Kidney capillary endothelial cell (primary cell): ENCODE measurements at places on chromosomes 5 and 9.

GRCh38 chr5:178407646-178408045, 175.0 kb upstream of the PHYKPL start:
- no peak for DNase-seq

DNA sequence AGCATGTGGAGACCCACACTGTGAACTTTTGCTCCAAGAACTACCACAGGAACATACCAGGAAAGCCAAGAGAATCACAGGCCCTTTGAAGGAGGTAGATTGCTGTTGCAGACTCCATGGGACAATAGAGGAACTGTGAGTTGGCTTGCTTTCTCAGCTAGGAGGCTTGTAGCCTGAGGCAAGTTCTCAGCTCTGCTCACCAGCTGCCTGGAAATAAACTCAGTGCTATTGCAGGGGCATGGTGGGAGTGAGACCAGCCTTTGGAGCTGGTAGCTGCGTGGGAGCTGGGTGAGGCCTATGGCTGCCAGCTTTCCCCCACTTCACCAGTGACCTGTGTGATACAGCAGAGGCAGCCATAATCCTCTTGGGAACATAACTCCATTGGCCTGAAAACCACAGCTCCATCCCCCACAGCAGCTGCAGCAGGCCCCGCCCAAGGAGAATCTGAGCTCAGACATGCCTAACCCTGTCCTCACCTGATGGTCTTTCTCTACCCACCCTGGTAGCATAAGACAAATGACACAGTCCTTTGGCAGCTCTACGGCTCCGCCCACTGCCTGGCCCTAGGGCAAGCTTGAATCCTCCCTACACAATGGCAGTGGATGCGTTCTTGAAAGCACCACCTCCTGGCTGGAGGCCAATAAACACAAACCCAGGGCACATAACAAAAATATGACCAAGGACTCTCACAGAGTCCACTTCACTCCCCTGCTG, 389.5 kb downstream of the KIF4B start:
- no peak for DNase-seq

DNA sequence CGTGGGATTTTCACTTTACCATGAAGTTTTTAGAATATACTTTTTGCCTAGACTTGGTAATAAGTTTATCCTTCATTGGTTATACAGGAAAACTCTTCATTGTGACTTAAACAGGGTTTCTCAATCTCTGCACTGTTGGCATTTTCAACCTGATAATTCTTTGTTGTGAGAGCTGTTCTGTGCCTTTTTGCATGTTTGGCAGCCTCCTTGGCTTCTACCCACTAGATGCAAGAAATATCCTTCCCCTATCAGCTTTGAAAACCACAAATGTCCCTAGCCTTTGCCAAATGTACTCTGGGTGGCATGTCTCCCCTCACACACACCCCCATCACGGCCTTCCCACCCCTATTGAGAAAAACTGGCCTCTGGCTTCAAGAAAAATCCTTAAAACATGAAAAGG, 180.9 kb downstream of the ESM1 start:
- no peak for DNase-seq

DNA sequence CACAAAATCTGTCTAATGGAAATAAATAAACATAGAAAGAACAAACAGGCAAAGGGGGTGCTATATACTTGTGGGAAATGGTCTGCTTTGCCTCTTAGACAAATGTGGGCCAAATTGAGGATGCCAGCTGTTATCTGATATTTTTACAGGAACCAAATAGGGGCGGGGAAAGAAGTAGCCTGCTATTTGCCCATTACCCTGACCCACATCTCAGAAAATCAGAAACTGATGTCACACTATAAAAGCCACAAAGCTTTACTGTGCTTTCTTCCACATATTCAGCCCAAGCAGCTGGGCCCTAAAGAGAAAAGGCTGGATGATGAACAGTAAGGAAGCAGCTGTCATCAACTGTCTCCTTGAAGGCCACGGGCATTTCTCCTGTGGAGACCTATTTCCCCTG, 97.3 kb downstream of the ELAVL2 start:
- DNase-seq, result no peak

DNA sequence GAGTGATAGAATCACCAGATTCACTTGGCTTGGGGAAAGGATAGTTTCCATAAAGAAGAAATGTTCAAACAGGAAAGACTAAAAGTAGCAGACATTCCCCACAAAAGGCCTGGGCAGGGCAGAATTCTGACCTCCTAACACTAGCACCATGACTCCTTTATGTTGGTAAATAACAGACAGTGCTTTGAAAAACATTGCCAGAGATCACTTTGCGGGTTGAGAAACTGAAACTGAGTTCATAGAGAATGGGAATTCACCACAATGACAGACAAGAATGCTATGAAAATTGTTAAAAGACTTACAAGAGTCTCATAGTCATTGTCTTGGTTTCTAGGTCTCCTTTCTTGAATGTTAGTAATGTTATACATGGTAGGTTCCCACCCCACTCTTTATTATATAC, 172.5 kb upstream of the GLRA1 start:
- no peak for DNase-seq

- DNase-seq, result no peak
Measured at GRCh38 chr5:79575996-79576395, 36.2 kb upstream of the TENT2 start.

DNA sequence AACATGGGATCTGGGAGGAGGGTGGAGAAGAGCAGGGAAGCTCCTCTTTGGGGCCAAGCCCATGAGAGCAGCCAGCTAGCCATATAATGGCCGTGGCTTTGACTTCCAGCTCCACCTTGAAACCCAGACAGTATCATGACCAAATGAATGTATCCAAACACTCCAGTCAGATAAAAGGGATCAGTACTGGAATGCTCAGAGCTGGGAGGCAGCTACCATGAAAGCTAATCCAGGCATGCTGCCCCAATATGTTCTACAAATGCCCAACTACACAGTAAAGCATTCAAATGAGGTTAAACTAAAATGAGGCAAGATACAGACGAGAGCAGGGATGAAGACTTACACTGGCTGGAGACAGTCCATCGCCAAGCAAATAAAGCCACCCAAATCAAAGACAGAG, 69.4 kb downstream of the FRMD3 start:
- DNase-seq, result no peak

DNA sequence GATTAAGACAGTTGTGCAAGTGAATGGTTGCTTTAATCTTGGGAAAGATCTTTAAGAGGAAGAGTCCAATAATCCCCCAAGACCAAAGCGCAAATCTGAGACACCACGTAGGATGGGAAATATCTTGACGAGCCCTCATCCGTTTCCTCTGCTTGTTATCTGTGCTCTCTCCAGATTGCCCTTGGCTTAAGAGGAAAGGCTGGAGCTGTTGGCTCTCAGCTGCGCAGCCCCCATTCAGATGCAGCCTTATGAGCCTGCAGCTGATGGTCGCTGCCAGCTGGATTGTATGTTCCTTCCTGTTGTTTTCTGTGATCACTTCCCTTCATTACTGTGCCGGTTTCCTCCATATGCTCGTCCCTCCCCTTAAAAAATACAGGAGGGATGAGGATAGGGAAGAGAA, 47.7 kb downstream of the PWWP2A start:
- peak; percentile 59 for DNase-seq

- no peak for DNase-seq
Measured at GRCh38 chr9:14467675-14468374, 153.9 kb upstream of the NFIB start.

GRCh38 chr5:179258001-179258921, 87.0 kb downstream of the ADAMTS2 start:
- no peak for DNase-seq

- DNase-seq, result no peak
Measured at GRCh38 chr9:109310486-109310901, 10.4 kb downstream of the EPB41L4B start.

GRCh38 chr5:124176692-124177091, 569.7 kb downstream of the ZNF608 start:
- no peak for DNase-seq

GRCh38 chr5:124738681-124739633, 7.5 kb downstream of the ZNF608 start:
- no peak for DNase-seq

DNA sequence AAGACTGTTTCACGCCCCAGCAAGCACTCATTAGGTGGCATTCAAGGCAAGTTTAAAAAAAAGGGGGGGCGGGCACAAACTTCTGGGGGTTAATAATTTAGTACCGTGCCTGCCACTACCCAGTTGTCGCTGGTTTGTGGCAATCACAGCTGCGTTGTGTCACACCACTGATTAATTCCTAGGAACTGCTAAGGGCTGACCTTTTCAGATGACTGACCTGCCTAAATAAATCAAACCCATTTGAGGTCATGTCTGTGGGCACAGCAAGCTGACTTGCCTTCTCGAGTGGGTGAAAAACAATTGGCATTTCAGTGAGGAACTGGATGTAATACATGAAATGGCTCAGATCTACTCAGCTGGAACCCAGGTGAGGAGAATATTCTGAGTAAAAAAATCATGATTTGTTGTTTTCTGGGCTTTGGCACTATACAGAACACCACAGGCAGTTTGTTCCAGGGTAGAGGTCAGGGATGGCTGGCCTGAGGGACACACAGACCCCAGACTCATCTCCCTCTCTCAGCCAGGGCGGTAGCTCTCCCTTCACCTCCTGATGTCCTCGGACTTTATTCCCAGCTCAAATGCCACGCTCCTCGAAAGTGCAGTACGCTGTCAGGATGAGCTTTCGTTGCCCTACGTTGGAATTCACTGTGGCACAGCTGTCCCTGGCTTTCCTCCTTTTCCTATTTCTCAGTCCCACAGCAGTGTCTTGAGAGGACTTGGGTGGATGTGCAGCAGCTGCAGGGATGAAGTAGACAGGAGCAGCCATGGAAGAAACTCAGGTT, 15.5 kb upstream of the MGAT1 start:
- no peak for DNase-seq

- DNase-seq, result no peak
Measured at GRCh38 chr5:113950186-113950585, 411.7 kb upstream of the KCNN2 start.
